Stimulated activated CD8-positive, alpha-beta memory T cell treated with anti-CD3 and anti-CD28 coated beads, Interleukin-7, amount 100 ng/mL, for 1 hour (primary cell): ENCODE measurements at places on chromosomes 4 and X.

- DNase-seq, result no peak
These were observed 67.4 kb downstream of the VCX2 start for GRCh38 chrX:8103655-8104054.

DNA sequence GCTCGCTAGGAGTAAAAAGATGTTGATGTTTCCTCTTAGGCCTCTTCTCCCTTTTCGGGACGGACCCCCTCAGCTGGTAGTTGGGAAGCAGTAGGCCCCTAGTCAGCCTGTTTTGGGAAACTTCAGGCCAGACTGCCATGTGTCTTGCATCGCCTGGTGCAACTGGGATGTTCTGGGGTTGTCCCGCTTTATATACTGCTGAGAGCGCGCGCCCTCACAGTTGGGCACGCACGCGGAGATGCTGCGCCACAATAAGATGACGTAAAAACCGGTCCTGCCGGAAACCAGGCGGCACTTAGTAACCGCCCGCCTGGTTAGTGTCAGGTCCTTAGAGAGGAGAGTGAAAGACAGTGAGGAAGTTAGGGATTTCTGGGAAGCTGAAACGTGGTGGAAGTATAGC is 231.3 kb upstream of the CT83 start:
- DNase-seq, result no peak

GRCh38 chrX:33207056-33207455 is 4.3 kb downstream of the DMD start:
- DNase-seq, result no peak

DNA sequence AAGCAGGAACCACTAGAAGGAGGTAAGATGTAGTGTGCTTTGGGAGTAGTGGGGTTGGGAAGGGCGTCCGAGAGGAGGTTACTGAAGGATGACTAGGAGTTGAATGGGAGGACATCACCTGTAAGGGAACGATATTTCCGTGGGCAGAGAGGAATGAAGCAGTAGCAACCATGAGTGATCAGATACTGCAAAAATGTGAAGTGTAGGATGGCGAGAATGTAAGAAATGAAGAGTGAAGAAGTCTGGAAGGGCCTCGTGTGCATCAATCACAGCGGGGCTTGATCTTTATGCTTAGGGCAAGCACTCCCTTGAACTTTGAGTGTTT is 594 bp downstream of the MSMO1 start:
- no peak for DNase-seq

DNA sequence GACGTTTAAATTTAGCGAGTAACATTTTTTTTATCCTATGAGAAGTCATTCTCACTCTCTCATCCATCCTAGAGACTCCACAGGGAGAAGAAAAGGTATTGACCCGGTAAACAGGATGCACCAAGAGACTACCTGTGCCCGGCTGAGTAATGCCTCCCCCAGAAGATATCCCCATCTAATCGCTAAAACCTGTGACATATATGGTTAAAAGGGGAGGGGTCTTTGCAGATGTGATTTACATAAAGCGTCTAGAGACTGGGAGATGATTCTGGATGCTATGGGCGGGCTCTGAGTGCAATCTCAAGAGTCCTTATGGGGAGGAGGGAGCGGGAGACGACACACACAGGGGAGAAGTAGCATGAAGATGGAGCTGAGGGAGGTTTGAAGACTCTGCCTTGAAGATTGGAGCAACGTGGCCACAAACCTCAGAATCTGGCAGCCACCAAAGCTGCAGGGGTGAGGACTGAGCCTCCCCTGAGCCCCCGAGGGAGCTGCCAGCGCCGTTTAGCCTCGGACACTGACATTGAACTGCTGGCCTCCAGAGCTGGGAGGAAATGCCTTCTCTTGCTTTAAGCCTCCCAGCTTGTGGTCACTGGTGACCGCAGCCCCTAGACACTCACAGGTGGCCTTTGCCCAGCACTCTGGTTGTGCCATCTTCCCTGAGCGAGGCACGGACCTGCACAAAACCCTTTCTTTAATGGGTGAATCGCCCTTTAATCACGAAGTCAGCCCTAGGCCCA is 11.2 kb downstream of the ABLIM2 start:
- DNase-seq, result no peak

DNA sequence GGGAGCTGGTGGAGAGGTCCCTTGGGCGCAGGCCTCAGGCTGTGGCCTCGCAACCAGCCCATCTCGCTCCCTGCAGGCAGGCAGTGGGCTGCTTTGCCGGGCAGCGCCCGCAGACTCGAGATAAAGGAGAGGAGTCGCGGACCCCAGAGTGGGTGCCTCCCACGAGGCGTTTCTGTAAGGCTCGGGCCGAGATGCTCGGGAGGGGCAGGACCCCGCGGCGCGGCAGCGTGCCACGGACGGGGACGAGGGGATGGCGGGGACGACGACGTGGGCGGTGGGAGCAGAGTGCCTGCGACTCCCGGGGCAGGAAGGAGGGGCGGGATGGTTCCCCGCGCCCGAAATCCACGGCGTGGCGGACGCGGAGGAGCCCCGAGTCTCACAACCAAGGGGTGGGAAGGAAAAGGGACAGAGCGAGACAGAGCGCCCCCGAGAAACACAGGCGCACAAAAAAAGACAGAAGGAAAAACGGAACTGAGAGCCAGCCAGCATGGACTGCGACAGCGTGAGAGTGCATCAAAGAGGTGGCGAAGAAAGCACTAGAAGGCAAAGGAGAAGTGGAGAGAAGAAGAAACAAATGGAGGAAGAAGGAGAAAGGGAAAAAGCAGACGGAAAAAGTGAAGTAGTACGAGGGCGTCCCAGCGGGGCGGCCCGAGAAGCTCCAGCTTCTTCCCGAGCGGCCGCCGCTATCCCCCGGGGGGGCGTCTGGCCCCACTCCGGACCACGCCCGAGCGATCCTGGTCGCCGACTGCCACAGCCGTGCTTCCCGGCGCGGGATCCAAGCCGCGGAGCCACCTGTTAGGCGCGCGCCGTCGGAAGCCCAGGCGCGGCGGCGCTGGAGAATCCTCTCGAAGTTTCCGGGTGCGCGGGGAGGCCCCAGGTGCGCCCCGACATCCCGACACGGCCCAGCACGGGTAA is 1.5 kb downstream of the BEND4 start:
- no peak for DNase-seq
